ENCODE measurements at places on chromosomes 5 and 9.

DNA sequence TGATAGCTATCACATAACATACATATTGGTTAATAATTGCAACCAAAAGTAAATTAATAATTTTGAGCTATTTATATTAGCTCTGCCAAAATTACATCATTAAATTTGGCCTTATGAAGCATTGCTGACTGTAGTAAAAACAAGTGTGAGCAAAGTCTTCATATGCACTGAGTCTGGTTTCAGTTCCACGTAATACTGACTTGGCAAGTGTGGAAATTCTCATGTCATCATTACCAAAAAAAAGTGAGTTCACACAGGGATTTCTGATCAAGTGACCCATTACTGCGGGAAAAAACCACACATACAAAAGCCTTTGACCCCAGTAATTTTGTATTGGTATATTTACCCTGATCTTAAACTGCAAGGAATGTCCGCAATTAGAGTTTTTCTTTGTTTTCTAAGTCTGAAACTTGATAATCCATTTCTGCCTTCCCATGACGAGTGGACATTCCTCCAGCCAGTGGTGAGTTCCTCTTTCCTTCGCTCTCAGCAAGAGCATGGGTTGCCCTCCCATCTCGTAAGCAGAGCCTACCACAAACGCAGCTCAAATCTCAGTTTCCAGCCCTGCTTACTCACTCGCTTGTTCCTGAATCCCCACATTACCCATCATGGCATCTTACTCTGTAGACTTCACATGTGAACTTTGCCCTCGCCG is 220.2 kb upstream of the DMRT1 start:
- DNase-seq: no peak

DNA sequence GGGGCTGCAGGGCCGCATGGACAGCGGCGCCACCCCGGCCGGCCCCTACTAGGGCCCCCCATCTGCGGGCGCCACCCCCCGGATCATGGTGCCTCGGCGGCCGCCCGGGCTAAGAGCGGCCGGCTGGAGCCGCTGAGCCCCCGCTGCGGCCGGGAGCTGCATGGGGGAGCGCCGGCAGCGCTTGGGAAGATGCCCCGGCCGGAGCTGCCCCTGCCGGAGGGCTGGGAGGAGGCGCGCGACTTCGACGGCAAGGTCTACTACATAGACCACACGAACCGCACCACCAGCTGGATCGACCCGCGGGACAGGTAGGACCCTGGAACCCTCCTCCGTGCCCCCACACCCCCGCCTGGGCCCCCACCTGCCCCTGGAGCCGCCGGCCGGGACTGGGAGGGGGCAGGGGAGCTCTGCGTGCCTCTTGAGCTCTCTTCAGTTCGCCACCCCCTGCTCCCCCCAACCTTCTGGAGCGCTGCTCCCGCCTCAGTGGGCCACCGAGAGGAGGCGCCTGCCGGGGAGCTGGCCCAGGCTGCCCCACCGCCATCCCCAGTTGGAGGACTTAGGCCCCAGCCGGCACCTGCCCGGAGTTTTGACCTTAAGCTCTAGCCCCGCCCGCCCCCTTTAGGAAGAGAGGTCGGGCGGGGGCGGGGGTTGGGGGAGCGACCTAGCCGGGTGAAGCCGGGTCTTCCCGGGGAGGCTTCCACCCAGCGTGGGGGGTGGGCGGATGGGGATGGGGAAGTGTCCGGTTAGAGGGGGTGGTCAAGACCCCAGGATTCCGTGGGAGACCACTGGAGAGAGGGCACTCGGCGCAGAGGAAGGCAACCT is 730 bp downstream of the WWC1 start:
- DNase-seq: no peak

- DNase-seq: peak; percentile 85
Observed at GRCh38 chr5:168366116-168366515, 74.7 kb downstream of the WWC1 start.

GRCh38 chr5:59500014-59500413 is 393.5 kb downstream of the PDE4D start:
- no peak for DNase-seq

GRCh38 chr5:148912714-148913398 is 86.4 kb downstream of the ADRB2 start:
- peak; percentile 98 for DNase-seq

- DNase-seq: no peak
Observed at GRCh38 chr5:59584858-59585846, 308.4 kb downstream of the PDE4D start.

DNA sequence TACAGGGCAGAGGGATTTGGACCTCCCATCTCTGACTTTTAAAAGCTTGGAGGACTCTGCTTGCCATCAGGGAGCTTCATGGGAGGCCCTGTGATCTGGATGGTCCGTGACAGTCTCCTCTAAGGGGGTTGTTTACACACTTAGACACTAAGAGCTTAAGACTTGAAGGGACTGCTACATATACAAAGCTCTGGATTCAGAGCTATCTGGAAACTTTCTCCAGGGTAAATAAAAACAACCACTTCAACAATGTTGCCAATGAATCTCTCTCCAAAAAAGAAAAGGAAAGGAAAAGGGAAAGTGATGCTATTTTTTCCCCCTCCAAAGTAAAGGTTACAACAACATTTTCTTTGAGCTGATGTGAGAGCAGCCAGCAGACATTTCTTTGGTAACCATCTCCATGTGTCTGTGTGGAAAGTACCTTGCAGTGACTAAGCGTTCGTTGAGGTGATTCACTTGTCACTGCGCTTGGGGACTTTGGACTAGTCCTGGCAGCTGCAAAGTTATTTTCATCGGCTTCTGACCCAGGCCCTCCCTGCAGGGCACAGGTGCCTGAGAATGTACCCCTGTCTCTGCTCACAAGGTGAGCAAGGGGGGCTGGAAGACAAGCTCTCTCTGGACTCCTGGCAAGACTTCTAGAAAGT is 262.1 kb upstream of the KLF4 start:
- peak; percentile 47 for DNase-seq

DNA sequence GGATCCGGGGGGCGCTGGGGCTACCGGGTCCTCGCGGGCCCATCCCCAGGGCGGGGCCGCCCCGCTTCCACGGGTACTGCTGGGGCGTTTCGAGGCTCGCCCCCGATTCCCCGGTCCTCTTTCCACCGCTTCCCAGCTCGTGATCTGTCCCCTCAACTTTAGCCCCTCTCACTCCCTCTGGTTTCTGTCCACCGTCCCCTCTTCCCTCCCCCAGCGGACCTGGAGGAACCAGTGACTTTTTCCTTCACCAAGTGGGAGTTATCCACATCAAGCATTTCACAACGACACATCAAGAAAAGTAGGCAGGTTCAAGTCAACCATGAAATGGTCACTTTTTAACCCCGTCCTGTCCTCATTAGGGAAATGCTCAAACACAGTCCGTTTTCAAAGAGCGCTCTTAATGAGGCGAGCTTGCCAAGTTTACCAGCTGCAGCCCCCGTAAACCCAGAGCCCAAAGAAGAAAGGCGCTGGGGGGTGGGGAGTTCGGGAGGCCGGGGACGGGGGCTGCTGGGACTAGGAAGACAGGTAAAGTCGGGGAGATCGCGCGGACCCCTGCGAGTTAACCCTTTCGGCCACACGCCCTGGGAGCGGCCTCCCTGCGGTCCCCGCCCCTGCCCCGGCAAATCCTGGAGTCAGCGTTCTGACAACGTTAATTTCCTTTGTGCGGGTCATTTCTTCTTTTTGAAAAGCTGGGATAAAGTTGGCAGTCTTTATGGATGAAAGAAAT is 2.1 kb upstream of the NFIB start:
- no peak for DNase-seq

DNA sequence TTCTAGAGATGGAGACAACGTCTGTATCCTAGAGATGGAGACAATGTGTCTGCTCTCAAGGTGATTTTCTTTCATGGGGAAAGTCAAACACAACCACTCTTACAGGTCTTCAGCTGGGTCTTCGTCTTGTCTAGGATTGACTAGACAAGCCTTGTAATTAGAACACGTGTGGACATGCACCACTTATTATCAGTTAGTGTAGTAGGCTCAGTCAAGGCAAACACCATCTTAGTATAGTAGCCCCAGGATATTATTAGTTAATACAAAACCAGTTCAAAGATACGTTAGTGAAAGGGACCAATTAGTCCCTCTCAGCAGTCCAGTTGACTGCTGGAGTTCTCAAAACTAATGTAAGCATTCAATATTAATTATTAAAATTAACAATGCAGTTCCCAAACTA is 15.1 kb upstream of the CCL28 start:
- no peak for DNase-seq

- DNase-seq: no peak
Observed at GRCh38 chr9:133440874-133441273, 18.7 kb downstream of the ADAMTS13 start.

DNA sequence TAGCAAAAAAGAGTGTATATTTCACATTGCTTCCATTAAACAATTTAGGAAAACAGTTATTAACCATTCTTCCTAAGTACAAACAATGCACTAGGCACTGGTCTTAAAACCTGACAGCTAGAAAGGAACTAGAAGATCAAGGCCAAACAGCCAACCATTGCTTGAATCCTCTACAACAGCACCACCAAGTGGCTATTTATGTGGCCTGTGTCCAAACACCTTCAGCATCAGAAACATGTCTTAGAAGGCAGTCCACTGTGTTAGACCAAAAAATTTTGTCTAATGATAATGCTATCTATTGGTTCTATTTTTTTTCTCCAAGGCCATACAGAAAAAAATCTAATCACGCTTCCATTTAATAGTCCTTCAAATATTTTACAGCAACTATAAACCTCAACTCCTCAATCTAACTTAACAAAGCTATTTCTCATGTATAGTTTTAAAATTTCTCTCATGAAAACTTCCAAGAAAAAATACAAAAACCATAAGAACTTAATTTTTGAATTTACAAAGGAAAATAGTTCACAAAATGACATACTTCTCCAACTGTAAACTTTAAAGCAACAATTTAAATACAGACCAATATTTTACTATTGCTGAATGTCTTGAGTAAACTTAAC is 36.1 kb downstream of the CAAP1 start:
- peak; percentile 15 for DNase-seq

DNA sequence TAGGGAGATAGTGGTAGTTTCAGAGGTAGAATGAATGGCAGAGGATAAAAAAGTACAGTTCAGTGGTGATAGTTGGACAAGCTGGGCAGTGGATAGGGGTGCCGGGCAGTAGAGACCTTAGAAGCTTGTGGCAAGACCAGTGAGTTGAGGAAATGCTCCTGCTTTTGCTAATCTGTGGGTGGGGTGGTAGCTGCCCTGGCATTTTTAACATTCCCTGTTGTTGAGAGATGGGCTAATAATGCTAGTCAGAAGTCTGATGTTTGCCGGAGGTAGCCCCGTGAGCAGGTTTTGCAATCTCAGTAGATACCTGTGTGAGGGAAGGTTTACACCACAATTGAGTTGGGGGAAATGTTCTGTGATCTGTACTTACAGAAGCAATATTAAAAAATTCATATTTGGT is 91.1 kb downstream of the TRIO start:
- DNase-seq: peak; percentile 76

DNA sequence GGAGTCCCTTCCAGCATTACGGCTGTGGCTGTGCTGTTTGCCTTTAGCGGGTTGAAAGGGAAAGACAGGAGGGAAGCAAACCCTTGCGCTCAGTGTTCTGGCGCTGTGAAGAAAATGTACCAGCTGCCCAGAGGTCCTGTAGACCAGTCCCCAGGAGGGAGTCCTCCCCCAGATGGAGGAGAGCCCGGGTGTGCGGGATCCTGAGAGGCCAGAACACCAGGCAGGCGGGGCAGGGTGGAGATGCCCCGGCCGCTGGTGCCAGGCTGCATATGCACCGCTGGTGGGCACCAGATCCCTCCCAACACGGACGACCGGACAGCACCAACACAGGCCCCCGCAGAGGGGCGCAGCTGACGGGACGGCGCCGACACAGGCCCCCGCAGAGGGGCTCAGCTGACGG is 37.2 kb upstream of the SLC9A3 start:
- no peak for DNase-seq

- no peak for DNase-seq
Observed at GRCh38 chr9:135993765-135994500, 32.8 kb upstream of the UBAC1 start.

- no peak for DNase-seq
Observed at GRCh38 chr9:133694686-133695085, 43.5 kb downstream of the SARDH start.

- DNase-seq: no peak
Observed at GRCh38 chr5:1292846-1293415, 1.9 kb downstream of the TERT start.

GRCh38 chr9:133686642-133687575 is 50.7 kb downstream of the DBH start:
- no peak for DNase-seq

DNA sequence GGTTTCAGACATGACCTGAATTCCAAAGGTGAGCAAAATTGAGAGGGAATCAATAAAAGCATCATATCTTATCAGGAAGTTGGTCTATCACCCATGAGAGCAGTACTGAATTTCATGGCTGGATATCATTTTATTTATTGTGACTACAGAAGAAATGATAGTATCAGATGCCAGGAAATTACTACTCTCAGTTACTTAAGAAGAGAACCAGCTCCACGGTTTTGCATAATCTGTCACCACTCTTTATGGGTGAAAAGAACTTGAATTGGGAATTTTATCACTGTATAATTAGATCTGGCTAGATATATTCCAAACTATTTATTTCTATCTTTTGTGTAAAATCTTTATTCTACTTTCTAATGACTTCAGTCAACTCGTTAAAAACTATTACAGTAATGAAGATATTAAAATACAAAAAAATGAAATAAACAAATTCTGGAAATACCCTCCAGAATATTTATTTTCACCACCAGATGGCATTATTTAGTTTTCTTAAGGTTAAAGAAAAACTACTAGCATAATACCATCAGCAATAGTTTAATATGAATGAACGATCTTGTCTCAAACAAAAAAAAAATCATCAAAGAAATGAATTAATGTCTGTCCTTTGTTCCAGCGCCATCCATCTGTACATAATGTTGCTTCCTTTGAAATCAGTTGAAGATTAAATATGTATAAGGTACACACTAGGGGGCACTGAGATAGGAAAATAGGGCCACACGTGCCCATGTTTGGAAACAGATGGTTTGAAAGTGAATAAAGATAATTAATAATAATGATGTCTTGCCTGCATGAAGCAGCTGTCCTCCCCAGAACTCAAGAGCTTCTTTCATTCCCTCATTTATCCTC is 84.7 kb upstream of the SLCO6A1 start:
- peak; percentile 15 for DNase-seq

- no peak for DNase-seq
Observed at GRCh38 chr9:11312966-11313365, 700.2 kb upstream of the PTPRD start.

DNA sequence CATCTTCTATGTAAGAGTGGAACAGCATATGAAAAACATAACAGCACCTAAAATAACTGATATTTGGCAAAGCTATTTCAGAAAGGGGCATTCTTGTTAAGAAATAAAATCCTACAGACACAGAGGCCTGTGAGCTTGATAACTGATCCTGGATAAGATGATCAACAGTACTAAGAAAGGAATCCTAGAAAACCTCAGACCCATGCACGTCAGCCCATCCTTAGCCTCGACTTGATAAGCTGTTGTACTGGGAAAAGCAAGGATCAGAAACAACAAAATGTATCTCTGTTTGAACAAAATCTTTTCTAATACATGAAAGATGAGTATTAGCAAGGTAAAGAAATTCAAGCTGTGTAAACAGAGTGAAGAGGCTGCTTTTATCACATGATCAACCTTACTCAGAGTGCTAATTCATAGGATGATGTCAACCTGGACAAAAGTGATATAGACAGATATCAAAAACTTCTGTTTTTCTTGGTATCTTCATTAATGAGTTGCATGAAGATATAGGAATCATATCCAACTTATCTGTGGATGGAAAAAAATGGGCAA is 15.2 kb downstream of the LIFR start:
- DNase-seq: peak; percentile 52
